ENCODE measurements at places on chromosomes 12 and 14.

GRCh38 chr14:53127832-53128231 lies 25.3 kb downstream of the DDHD1 start:
- no peak for DNase-seq

DNA sequence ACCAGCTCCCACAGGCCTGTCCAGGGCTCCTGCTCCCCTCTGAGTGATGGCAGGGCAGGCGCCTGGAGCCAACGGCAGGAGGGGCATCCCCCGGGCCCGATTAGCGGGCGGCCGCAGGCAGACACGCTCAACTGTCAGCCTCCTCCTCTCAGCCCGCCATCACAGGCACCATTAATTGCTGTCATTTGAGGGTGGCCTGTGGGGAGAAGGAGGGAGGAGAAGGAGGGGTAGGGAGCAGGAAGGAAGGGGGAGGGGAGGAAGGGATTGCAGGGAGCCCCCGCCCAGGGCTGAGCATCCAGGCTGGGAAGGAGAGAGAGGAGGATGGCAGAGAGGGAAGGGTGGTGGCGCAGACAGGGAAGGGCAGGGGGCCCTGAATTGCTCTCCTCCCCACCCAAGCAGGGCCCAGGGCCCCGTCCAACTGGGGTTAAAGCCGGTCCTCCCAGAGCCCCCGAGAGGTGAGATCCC lies 36.1 kb downstream of the NCOR2 start:
- DNase-seq, result no peak

GRCh38 chr12:1744932-1745331 lies 54.1 kb downstream of the ADIPOR2 start:
- no peak for DNase-seq

DNA sequence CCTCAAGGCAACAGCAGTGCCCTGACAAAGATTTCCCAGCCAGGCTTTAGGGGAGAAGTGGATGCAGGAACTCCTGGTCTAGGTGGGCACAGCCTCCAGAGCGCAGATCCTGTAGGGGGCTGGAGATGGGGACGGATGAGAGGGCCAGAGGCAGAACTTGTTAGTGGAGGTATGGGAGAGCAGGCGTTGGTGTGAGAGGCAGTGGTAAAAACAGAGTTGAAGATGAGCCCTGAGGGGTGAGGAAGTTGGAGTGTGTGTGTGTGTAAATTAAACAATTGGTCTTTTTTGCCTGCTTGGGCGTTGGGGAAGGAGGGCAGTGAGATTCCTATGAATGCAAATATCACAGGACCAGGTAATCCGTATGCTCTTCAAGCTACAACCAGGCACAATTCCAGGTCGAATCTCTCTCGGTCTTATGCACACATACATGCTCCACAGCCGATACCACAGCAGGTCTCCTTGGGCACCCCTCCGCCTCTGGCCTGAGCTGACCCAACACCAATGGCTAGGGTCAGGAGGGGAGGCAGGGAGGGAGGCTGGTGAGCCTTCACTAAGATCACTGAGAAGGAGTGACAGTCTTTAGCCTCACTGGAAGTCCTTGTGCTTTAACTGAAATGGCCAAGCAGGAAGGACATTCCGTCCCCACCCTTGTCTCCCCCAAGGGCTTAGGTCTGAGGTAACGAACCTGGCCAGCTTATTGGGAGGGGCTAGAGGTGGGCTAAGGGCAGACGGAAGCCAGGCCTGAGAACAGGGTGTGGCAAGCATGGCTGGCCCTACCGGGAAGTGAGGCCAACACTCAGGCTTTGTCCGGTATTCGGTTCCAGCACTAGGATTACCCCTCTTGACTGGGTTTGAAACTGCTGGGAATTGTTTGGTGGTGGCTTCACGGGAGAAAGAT lies 1.5 kb upstream of the KRT7 start:
- DNase-seq, result no peak

GRCh38 chr14:77424862-77425261 lies 1.5 kb upstream of the NOXRED1 start:
- no peak for DNase-seq

- no peak for DNase-seq
Observed at GRCh38 chr12:48004053-48004941, at the start of gene COL2A1. TSS of gene COL2A1 (minus strand) at chr12:48004476. CDS start at chr12:48004321, 155 bp downstream.

GRCh38 chr12:30010071-30011052 lies 226.6 kb upstream of the TMTC1 start:
- DNase-seq, result no peak

DNA sequence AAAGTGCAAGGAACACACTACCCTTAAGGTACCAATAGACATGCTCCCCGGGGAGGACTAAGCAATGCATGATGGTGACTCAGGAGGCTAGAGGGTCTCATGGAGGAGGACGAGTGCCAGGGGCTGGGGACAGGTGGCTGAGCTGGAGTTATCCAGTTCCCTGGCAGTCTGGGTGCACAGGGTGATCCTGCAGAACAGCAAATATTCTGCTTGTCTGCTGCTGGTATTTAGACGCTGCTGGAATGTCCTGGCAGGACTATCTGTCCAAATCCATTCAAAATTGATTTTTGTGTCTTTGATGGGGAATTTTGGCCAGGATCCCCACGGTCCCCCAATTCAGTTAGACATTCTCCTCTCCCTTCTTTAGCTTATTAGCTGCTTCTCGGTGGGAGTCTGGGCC lies 138.7 kb downstream of the C12orf75 start:
- DNase-seq, result no peak

GRCh38 chr14:22465201-22465840 lies 123.7 kb downstream of the DAD1 start:
- no peak for DNase-seq

GRCh38 chr12:92107621-92108131 lies 38.0 kb downstream of the BTG1 start:
- no peak for DNase-seq

DNA sequence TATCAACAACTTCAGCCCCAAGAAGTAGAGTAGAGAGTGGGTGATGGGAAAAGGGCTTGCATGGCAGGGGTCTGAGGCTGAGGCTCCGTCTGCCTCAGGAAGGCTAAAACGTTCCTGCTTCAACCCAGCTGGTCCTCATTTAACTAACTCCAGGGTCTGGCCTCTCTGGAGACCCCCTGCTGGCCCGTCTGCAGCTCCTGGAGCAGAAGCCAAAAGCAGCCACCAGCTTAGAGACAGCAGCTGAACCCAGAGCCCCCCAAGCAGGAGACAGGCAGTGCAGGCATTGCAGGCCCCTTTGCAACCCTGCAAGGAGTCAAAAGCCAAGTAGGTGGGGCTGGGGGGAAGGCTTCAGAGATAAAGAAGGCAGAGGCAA lies 25.1 kb upstream of the LTBP2 start:
- no peak for DNase-seq

DNA sequence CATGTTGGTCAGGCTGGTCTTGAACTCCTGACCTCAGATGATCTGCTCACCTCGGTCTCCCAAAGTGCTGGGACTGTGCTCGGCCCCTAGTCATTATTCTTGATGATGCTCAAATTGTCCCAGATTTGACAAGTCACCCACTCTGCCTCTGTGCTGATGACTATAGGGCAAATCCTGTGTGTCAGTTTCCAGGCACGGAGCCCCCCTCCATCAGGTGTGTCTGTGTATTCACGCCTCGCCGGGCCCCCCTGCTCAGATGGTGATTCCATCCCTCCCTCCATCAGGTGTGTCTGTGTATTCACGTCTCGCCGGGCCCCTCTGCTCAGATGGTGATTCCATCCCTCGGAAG lies 4.3 kb upstream of the GPR132 start:
- no peak for DNase-seq

DNA sequence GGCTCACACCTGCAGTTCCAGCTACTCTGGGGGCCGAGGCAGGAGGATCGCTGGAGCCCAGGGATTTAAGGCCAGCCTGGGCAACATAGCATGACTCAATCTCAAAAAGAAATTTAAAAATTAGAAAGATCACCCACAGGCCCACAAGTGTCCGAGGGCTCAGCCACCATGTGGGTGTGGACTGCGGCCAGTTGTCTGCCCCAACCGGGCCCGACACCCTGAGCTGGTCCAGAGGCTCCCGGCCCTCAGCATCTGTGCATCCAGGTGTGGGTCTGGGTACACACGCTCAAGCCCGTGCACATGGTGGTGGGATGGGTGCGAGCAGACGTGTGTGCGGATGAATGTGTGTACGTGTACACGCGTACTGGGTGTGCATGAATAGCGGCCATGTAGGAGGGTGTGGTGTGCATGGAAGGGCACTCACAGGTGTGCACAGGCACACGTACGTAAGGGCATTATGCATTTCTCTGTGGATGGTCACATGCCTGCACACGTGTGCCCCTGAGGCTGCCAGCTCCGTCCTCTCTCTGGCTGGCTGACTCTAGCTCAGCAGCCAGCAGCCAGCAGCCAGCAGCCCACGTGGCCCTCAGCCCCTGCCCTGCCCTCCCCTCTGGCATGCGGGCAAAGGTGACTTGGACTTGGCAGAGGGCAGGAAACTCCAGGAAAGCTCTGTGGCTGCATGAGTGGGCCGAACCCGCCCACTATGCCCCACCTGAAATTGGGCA lies 23.3 kb upstream of the NUDT14 start:
- DNase-seq, result no peak

GRCh38 chr12:88431246-88431645 lies 149.0 kb downstream of the KITLG start:
- no peak for DNase-seq

GRCh38 chr14:89365061-89365801 lies 51.8 kb downstream of the FOXN3 start:
- no peak for DNase-seq

DNA sequence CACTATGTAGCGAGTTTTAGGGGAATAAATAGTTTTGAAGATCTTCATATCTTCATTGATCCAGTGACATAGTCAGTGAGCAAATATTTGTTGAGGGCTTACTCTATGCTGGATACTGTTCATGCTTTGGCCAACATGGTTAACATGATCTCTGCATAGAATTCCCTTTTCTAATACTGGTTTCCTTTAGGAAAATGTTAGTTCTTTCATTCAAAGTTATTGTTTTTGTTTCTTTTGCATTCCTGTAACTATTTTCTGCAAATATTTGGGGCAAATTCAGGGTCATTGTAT lies 226.5 kb downstream of the C12orf50 start:
- no peak for DNase-seq

- DNase-seq, result no peak
Observed at GRCh38 chr14:102926104-102926503, 3.6 kb downstream of the AMN start.

- DNase-seq, result no peak
Observed at GRCh38 chr14:30848449-30849240, 25.7 kb upstream of the COCH start.

DNA sequence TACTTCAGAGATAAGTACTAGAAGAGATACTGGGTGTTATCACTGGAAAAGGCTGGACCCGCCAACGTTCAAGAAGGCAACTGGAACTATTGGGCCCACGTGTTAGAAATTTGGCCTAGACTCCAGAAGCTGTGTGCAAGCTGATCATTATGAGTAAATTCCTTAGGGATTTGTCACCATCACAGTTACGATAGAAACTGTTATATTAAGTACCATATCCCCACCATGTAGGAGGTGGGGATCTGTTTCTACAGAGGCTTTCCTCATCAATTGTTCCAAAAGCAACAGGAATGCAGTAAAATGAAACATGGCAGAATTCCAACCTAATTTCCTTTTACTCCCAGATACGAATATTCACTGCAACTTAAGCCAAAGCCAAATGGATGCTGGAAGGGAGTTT lies 170.7 kb downstream of the NOVA1 start:
- DNase-seq, result no peak

- no peak for DNase-seq
Observed at GRCh38 chr12:12513416-12514006, 49.2 kb downstream of the DUSP16 start.

DNA sequence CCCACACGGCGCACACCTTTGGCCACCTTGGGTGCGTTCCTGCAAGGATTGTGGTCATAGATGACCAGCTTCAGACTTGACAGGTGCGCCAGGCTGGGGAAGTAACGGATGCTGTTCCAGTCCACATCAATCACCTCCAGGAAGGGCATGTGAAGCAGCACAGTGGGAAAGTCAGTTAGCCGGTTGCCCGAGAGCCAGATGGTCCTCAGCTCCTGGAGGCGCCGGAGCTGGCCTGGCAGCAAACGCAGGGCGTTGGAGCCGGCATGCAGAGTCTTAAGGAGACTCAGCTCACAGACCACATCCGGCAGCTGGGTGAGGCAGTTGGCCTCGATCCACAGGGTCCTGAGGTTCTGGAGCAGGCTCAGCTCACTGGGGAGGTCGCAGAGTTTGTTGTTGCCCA lies 581 bp downstream of the LRRC10 start:
- no peak for DNase-seq

- DNase-seq, result no peak
Observed at GRCh38 chr12:62860020-62860419, 74.9 kb downstream of the PPM1H start.

GRCh38 chr14:89503431-89503996 lies 86.5 kb upstream of the FOXN3 start:
- no peak for DNase-seq

DNA sequence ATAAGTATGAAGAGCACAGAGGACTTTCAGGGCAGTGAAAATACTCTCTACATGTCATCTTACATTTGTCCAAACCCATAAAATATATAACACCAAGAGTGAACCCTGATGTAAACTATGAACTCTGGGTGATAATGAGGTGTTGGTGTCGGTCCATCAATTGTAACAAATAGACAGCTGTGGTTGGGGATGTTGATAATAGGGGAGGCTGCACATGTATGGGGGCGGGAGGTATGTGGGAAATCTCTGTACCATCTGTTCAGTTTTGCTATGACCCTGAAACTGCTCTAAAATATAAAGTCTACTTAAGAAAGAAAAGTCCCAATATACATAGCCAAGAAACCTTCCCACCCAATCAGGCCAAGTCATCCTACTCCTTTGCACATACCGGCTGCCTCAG lies 88.5 kb downstream of the GPR135 start:
- DNase-seq, result no peak

DNA sequence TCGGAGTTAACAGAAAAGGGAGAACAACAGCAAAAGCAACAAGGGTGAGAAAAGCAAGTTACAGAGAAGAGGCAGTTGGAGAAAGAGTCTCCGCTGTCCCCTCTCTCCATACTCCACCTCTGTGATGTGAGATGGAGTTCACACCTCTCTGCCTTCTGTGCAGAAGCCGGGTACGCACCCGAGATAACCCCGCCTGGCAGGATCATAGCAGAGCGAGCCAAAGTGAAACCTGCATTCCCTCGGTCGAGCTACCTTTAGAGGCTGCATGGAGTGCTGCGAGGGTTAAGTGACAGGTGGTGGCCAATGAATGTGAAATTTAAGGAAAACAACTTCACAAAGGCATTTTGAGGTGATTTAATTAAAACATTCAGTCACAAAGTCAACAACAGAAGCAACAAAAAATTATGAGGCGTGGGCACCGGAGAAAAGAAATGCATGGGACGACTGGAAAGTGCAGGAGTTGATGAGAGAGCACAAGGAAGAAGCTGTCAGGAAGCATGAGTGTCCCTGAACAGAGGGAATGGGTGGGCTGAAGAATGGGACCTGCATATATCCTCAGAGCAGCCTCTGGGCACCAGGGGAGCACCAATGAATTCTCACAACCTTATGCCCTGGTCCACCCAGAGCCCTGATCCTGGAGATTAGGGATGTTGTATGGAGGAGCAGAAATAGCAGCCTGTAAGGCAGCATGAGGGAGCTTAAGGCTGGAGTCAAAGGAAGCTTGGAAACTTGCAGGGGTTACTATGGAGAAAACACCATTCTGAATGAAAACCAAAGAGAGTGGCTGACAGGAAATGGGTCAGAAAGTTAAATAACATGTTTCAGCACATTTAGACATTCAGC lies 208.3 kb downstream of the EMP1 start:
- DNase-seq, result no peak

- DNase-seq, result no peak
Observed at GRCh38 chr12:114938487-114939210, 254.7 kb upstream of the TBX3 start.

Data from AG04450 (cell line).